Stimulated activated CD4-positive, alpha-beta T cell treated with anti-CD3 and anti-CD28 coated beads, Interleukin-4, amount 100 ng/mL, for 48 hours (primary cell): ENCODE measurements at places on chromosomes 3 and 15.

DNA sequence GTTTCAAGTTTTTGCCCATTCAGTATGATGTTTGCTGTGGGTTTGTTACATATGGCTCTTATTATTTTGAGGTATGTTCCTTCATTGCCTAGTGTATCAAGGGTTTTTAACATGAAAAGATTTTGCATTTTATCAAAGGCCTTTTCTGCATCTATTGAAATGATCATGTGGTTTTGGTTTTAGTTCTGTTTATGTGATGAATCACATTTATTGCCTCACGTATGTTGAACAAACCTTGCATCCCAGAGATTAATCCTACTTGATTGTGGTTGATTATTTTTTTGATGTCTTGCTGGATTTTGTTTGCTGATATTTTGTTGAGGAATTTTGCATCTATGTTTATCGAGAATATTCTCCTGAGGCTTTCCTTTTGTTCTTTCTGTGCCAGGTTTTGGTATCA, 39.4 kb downstream of the TMCO5A start:
- DNase-seq, result no peak

GRCh38 chr3:60886518-60886917, 364.7 kb downstream of the FHIT start:
- no peak for DNase-seq

DNA sequence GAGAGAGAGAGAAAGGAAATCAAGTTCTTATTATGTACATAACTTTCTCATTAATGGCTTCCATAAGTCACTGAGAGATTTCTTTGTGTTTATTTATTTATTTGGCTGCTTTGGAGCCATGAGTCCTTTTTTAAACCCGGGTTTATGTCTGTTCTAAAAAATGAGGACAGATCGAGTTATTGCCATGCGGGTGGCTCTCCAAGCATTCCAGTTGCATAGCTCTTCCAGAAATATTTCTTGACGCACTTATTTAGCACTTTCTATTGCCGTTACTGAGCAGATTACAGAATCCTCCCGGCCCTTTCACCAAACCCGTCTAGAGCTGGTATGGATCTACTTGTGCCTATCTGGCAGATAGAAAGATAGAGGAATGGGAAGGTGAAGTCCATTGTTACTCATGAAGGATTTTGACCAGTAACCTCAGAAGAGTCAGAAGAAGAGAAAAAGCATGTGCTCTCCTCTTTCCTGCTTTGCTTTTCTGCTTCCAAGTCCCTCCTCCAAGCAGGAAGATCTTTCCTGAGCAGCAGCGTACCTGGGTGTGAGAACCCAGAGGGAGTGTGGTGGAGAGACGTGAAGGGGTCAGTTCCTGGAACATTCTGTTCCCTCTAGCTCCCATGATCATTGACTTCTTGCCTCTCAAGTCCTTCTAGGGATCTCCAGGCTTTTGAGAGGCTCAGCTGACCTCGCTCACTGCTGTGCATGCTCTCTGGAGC, 112.8 kb downstream of the LPP start:
- DNase-seq, result no peak

DNA sequence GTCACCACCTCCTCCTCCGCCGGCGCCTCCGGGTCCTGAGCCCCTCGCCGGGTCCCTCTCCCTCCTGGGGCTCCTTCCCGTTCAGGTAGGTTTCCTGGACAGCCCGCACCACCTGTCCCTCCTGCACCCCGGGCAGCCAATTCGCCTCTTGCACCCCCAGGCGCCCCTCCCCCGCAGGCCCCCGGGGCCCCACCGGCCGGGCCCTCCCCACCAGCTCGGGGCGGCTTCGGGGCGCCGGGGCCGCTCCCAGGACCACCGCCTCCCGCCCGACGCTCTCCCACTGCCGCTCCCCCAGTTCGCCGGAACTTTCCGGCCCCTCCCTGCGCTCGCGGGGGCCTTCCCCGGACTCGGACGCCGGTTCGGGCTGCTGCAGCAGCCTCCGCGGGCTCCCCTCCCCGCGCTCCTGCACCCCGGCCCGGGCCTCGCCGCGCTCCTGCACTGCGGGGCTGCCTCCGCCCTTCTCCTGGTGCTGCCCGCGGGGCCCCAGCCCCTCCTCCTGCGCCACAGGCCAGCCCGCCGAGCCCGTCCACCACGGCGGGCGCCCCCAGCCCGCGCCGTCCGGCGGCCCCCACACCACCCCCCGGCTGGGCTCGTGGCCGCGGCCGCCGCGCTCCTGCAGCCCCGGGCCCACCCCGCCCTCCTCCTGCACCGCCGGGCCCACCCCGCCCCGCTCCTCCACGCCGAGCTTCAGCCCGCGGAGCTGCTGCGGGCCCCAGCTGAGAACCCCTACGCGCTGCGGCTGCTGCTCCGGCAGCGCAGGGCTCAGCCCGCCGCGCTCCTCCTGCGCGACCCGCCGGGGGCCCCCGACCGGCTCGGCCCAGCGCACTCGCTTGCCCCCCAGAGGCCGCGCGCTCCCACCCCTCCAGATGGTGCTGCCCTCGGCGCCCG, 587 bp upstream of the TNK2 start:
- DNase-seq, result peak; percentile 23

- DNase-seq, result no peak
These were observed 126.8 kb downstream of the ATP1B3 start for GRCh38 chr3:142003291-142003690.

DNA sequence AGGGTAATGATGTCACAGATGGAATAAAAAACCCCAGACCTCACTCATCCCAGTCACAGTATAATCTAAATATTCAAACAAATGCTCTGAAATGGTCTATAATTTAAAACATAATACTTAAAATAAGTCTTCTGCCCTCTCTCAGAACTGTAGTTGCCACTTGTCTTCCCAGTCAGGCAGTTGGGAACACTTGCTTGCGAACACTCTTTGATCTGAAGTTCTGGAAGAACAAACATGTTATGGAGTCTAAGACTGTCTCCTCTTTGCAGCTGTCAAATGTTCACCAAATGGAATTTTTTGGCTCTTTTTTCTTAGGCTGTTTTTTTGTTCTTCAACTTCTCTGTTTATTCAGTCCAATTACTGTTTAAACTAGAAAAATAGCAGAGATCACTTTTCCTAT, 711.1 kb upstream of the GOLIM4 start:
- DNase-seq, result no peak

DNA sequence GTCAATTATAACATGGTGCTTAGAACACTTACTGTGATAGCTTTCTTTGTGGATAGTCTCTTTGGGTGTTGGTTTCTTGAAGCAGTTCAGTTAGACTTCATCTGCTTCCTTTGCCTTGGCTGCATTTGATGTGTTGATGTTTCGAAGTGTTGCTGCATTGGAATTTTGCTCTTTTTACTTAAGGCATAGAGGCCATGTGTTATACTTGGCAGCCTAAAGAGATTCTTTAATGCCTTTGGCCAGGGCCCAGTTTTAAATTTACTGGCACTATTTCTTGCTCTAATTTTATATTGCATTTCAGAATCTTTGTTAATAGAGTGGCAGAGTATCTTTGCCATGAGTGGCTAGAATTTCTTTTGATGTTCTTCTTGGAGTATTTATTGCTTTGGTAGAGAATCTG, 21.2 kb downstream of the NR1D2 start:
- no peak for DNase-seq

GRCh38 chr3:61132062-61132461, 119.2 kb downstream of the FHIT start:
- no peak for DNase-seq

- no peak for DNase-seq
These were observed at the start of gene CTXN2 for GRCh38 chr15:48191574-48192225. CTXN2 (plus strand) TSS chr15:48191665; CDS start chr15:48201301, 9,636 bp downstream.

GRCh38 chr3:7924228-7924627, 577.4 kb upstream of the LMCD1 start:
- DNase-seq, result no peak

DNA sequence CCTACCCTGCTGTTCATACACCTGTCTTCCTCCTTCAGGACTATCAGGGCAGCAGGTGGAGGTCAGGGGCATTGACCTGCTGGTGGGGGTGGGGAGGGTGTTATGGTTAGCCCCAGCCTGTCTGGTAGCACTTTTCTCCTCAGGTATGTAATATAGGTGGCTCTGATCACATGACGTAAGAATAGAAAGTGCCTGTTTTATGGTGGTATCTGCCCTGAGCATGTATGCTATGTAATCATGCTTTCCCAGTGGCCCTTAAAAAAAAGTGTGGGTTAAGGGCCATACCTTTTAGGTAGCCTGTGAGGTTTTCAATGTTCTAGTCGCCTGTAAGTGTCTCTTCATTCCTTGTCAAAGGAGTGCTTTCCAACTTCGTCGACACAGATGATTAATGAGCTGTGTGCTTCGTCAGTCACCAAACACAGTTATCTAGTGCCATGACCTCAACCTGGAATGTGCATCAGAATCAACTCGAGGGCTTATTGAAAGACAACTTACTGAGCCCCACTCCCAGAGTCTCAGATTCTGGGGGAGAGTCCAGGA, 86.3 kb downstream of the KLHL25 start:
- no peak for DNase-seq

DNA sequence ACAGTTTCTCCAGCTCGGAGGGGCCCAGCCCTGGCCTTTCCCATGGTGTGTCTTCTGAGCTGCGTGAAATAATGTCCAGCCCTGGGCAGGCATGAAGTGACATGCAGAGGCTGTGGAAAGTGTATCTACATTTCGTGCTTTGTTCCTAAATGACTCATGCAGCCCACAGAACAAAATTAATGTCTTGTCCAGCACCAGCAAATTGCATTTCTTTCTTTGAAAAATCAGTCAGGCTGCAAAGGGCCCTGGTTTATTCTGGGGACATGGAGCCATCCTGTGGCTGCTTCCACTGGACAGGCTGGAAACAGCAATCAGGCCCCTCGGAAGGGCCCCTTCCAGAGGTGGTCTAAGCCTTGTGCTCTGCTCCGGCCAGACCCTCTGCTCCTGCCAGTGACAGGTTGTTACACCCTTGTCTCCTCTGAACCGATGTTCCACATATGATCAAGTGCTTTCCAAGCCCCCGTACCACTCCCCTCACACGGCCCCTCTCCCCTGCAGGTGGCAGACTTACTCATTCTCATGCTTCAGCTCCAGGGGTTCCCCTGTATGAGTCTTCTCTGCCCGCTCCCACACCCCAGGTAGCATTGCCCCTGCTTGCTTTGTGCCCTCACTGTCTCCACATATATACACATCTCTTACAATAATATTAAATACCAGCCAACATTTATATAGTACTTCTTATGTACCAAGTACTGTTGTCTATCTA, 33.7 kb downstream of the CRYGS start:
- DNase-seq, result no peak

DNA sequence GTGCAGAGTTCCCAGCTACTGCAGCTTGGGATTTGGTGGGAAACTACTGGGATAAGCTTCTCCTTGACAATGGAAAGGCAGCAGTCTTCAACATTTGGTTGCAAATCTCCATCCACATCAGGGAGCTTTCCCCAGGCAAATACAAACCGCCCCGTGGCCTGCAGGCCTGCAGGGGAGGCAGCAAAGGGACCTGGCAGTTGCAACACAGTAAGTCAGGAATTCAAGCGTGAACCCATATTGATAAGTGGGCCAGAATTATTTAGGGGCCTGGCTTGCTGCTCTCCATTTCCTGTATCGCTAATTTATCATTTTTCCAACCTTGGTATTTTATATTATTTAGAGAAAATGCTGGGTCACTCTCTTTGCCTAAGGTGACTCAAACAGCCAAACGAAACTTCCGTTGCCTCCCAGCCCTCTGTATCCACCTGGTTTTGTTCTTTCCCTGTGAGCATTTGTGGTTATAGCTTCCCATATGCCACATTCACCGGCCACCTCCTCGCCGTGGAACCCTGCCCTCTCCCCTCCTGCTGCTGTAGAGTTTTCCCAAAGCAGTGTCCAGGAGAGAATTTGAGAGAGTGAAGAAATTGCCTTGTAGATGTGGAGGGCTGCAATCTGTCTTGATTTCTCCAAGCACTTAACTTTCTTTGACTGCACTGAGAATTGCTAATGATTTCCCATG, 34.8 kb downstream of the B3GALNT1 start:
- no peak for DNase-seq

DNA sequence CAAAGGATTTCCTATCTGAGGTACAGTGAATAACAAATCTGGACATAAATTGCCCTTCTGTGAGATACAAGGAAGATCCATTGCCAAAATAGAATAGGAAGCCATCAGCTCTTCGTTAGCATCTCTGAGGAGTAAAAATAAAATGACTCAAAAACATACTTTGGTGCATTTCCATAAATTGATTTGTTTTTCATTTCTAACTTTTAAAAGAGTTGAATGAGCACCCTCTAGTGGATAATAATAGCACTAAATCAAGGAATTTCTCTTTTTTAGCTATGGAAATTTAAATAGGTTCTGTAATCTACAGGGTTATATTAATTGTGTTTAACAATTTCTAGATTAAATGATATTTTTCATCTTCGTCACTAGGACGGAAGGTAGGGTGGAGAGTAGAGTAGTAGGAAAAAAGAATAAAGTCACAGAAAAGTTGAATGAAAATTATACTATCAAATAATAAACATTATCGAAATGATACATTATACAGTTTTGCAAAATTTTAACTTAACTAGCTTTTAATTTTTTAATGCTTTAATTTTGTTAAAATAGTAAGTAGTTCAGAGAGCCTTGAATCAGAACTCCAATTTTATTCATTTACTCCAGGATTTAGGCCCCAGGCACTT, 6.4 kb downstream of the NSUN3 start:
- DNase-seq, result no peak

DNA sequence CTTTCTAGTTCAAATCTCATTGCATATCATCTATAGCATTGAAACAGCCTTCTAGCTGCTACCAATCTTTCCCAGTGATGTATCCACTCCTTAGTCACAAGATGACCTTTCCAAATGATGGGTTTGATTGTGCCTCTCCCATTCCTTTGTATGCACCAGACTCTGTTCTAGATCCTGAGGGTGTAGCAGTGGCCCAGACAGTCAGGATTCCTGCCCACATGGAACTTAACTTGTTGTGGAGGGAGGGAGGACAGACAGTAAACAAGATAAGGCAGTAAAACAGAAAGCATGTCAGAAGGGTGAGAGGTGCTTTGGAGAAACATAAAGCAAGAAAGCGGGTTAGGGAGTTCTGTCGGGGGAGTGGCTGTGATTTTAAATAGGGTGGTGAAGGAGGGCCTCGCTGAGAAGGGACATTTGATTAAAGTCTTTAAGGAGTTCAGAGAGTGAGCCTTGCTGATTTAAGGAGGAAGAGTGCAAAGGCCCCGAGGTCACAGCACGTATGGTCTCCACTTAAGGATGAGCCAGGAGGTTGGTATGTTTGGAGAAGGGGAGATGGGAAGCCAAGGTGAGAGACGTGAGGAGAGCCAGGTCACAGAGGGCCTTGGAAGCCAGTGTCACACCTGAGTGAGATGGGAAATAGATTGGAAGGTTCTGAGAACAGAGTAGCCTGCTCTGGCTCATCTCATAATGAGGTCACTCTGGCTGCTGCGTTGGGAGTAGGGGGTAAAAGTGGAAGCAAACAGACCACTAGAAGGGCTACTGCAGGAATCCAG, 38.3 kb downstream of the FAM43A start:
- DNase-seq, result no peak

DNA sequence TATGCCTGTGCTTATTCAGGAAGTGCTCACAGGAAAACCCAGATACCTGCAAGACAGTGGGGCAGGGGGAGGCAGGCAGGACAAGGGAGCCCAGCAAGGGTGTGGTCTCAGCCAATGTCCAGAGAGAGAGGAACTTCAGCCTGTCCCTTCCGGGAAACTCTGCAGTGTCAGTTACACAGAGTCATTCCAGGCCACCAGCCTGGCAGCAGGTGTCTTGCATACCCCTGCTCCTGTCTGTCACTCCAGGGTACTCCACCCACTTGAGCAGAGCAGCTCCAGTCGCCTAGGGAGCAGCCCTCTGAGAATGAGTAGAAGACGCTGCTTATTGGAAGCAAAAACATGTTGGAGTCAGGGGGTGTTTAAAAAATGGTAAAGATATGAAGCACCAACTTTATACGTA, 431.2 kb upstream of the RGMA start:
- no peak for DNase-seq
